ENCODE measurements at places on chromosomes 7 and 10.

- H3K36me3 ChIP-seq, result no peaks in the 10 kb centered on the region
- no peaks in the 10 kb centered on the region for H3K27me3 ChIP-seq
- no peak overlapping the region for H3K4me3 ChIP-seq
These were observed 30.9 kb upstream of the ITGB8 start for GRCh38 chr7:20299647-20300312.

DNA sequence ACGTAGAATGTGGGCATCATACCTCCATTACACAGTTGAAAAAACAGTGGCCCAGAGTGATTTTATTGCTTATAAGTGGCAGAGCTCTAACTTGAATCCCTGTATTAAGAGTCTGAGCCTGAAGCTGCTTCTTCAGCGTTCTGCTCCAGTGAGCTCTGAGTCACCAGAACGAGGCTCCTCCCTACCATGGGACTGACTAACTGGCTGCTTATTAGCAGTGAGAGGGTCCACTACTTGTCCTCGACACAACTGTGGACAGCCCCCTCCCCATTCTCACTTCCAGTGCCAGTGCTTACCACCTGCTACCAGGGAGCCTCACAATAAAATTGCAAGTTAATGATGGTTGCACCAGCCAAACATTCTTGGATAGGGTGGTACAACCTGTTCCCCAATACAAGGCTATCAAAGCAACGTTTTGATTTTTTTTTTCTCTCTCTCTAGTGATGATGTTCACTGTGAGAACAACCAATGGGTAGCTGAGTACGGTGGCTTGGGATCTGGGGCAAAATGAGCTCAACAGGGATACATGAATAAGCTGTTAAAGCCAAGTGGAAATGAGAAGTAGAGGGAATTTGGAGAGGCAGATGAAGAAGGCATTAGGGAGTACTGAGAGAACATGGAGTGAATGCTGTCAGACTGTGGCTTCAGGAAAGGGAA lies 2.7 kb upstream of the NRG3 start:
- H3K4me1 ChIP-seq, result peaks cover 20% of the 10 kb centered on the region
- no peaks in the 10 kb centered on the region for H3K36me3 ChIP-seq
- no peak overlapping the region for H3K4me3 ChIP-seq
- H3K27ac ChIP-seq, result no peak overlapping the region
- no peak for DNase-seq

DNA sequence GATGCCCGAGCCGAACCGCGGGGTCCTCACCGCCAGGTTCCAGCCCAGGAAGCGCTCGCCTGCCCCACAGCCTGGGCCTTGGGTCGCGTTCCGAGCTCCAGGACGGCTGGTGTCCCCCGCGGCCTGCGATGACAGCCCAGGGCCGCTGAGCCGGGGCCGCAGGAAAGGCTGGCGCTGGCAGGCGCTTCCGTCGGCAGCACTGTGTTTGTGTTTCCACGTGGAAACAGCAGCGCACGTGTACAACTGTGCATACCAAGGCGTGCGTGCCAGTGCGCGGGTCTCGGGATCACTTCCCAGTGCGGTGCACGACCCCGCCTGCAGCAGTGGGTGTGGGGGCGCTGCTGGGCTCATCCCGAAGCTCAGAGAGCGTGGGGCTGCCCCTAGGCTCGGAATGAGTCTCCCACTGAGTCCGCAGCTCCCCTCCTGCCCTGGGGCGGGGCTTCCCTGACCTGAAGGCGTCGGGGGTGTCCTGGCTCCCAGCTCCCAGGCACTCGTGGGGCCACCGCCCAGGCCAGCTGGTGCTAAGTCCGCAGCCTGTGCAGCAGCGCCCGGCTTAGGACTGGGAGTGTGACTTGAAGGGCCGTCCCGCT lies 17.2 kb downstream of the AP5Z1 start:
- H3K4me3 ChIP-seq, result peak overlapping the region; percentile 11
- H3K36me3 ChIP-seq, result peaks cover 35% of the 10 kb centered on the region
- no peaks in the 10 kb centered on the region for H3K27me3 ChIP-seq
- H3K27ac ChIP-seq, result peak overlapping the region; percentile 71

- no peaks in the 10 kb centered on the region for H3K4me1 ChIP-seq
- H3K27me3 ChIP-seq, result no peaks in the 10 kb centered on the region
- no peaks in the 10 kb centered on the region for H3K36me3 ChIP-seq
These were observed 5.8 kb downstream of the CPA4 start for GRCh38 chr7:130298544-130299326.

- H3K27ac ChIP-seq, result no peak overlapping the region
- H3K4me1 ChIP-seq, result no peaks in the 10 kb centered on the region
- no peaks in the 10 kb centered on the region for H3K27me3 ChIP-seq
- no peak for DNase-seq
- H3K4me3 ChIP-seq, result no peak overlapping the region
These were observed 65.9 kb downstream of the ZNF467 start for GRCh38 chr7:149707448-149707886.

DNA sequence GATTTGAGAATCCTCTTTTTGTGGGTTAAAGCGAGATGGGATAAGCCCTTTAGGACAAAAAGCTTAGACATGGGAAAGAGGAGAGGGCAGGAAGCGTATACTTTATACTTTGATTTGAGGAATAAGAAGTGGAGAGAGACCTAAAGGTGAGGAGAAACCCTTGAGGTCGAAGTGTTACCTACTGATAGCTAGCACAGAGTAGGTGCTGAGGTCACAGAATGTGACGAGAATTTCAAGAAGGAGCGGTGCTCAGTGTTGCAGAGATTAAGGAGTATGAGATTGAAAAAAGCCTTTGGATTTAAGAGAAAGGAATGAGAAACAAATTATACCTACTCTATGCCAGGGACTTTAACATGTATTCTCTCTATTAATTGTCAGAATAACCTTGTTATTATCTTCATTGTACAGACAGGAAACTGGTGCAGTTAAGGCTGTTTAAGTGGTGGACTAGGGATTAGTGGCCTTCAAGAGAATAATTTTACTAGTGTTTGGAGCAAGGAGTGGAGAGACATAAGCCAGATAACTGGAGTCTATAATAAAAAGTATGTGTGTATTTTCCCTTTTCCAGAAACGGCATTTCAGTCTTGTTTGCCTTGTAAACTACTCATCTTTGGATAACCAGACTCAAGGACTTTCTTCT lies 8.8 kb downstream of the CAPZA2 start:
- H3K36me3 ChIP-seq, result no peaks in the 10 kb centered on the region
- H3K27ac ChIP-seq, result no peak overlapping the region
- H3K4me3 ChIP-seq, result no peak overlapping the region
- peaks cover 67% of the 10 kb centered on the region for H3K4me1 ChIP-seq

DNA sequence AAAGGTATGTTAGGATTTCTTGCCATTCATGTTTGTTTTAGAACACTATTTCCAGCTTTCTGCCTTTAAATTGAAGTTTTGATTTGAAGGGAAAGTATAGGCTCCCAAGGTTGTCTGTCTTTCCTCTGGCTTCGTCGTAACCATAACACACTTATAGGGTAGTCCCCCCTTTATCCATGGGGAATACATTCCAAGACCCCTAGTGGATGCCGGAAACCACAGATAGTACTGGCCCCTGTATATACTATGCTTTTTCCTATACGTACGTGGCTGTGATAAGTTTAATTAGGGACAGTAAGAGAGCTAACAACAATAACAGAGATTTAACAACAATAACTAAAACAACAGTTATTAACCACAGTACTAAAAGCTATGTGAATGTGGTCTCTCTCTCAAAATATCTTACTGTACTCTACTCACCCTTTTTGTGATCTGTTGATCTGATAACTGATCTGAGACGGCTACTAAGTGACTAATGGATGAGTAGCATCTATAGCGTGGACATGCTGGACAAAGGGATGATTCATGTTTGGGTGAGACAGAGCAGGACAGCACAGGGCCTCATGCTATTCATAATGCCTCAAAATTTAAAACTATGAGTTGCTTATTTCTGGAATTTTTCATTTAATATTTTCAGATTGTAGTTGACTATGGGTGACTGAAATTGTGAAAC lies 273.1 kb downstream of the AUTS2 start:
- no peaks in the 10 kb centered on the region for H3K27me3 ChIP-seq
- H3K36me3 ChIP-seq, result no peaks in the 10 kb centered on the region
- H3K27ac ChIP-seq, result no peak overlapping the region
- no peak for DNase-seq

- H3K27me3 ChIP-seq, result no peaks in the 10 kb centered on the region
- no peak overlapping the region for H3K27ac ChIP-seq
- no peak for DNase-seq
These were observed 12.8 kb downstream of the MEIG1 start for GRCh38 chr10:14971867-14972448.

- H3K4me1 ChIP-seq, result no peaks in the 10 kb centered on the region
- no peak overlapping the region for H3K27ac ChIP-seq
- H3K36me3 ChIP-seq, result no peaks in the 10 kb centered on the region
- no peak overlapping the region for H3K4me3 ChIP-seq
- DNase-seq, result no peak
These were observed 84.0 kb upstream of the MYO3A start for GRCh38 chr10:25849988-25850387.

DNA sequence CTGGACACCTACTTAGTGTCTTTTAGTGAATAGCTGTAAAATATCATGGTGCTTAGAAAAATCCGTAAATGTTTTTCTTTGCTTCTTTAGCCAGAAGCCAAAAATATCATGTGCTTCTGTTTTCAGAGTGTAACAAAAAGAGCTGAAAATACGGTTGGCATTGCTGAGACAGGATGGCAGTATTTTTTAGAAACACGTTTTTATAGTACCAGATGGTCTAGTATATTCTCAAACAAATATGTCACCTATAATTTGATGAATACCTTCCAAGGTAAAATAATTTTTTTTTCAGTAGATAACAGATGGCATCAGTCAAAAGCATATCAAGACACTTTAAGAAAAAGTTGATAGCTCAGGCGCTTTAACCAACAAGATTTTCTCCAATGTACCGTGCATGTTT lies 326.6 kb downstream of the PHF14 start:
- no peak overlapping the region for H3K4me3 ChIP-seq
- H3K36me3 ChIP-seq, result no peaks in the 10 kb centered on the region
- DNase-seq, result no peak
- H3K4me1 ChIP-seq, result no peaks in the 10 kb centered on the region

- H3K27me3 ChIP-seq, result no peaks in the 10 kb centered on the region
- no peak for DNase-seq
- no peaks in the 10 kb centered on the region for H3K36me3 ChIP-seq
- no peak overlapping the region for H3K27ac ChIP-seq
- no peak overlapping the region for H3K4me3 ChIP-seq
- no peaks in the 10 kb centered on the region for H3K4me1 ChIP-seq
These were observed 213.6 kb upstream of the DPP6 start for GRCh38 chr7:153838591-153838990.

GRCh38 chr10:122234416-122234815 lies 36.7 kb upstream of the BTBD16 start:
- no peak for DNase-seq
- no peaks in the 10 kb centered on the region for H3K4me1 ChIP-seq
- H3K36me3 ChIP-seq, result no peaks in the 10 kb centered on the region
- H3K4me3 ChIP-seq, result no peak overlapping the region
- H3K27ac ChIP-seq, result no peak overlapping the region

DNA sequence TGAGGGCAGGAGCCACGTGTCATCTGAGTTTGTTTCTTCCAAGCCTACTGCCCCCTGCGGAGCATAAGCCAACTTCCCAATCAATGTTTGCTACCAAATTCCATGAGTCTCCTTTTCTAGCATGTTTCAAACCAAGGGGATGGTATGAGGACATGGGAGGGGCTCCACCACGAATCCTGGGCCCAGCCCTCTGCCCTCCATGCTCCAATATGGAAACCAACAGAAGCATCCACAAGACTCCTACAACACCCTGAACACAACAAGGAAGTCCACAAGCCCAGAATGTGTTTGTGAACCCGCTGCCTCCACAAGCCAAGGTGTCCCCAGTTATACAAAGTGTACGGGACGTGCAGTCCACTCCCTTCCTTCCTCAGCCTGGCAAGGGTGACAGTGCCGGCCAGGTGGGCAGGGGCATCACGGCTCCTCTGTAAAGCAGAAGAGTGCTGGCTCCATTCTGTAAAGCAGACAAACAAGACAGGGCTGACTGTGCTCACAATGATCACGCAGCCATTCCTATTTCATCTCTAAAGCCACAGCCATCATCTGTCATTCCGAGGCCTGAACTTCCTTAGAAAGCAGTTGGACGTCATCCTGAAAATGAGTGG lies 466.1 kb downstream of the PTPRN2 start:
- no peaks in the 10 kb centered on the region for H3K4me1 ChIP-seq
- no peak overlapping the region for H3K4me3 ChIP-seq
- H3K27me3 ChIP-seq, result no peaks in the 10 kb centered on the region
- DNase-seq, result no peak

DNA sequence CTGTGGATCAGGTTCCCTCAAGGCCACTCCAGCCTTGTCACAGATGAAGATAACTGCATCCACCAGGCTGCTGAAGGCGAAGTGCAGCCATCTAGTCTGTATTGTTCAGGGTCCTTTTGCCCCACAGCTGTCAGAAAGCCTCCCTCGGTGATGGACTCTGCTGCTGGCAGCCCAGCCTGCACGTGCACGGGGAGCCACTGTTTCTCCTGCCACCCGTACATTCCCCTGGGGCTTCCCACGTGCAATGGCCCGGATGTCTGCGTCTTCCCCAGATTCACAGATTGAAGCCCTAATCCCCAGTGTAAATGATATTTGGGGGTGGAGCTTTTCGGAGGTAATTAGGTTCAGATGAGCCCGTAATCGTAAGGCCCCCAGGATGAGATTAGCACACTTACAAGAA lies 46.6 kb upstream of the VIPR2 start:
- no peak overlapping the region for H3K27ac ChIP-seq
- H3K4me3 ChIP-seq, result no peak overlapping the region
- H3K27me3 ChIP-seq, result no peaks in the 10 kb centered on the region
- peaks cover 7% of the 10 kb centered on the region for H3K4me1 ChIP-seq
- no peak for DNase-seq
- no peaks in the 10 kb centered on the region for H3K36me3 ChIP-seq

DNA sequence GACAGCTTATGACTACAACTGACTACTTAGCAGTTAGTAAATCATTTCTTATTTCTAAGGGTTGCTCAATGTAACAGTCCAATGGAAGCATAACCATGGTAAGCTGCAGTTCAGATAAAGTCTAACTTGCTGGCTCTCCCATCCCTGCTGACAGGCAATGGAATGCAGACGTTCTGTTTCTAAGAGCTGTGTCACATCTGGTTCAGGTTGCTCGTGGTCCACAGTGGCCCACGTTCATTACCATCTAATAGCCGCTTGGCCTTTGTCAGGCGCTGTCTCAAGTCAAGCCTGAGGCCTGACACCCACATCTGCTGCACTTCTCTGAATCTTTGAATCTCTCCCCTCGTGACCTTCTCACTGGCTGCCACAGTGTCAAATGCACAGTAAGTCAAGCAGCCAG lies 240.8 kb downstream of the FGFR2 start:
- no peak overlapping the region for H3K4me3 ChIP-seq
- no peaks in the 10 kb centered on the region for H3K36me3 ChIP-seq
- no peaks in the 10 kb centered on the region for H3K27me3 ChIP-seq
- no peaks in the 10 kb centered on the region for H3K4me1 ChIP-seq
- DNase-seq, result no peak

GRCh38 chr7:10888861-10889260 lies 84.8 kb upstream of the PHF14 start:
- H3K27ac ChIP-seq, result no peak overlapping the region
- DNase-seq, result no peak
- H3K4me3 ChIP-seq, result no peak overlapping the region
- H3K27me3 ChIP-seq, result no peaks in the 10 kb centered on the region
- no peaks in the 10 kb centered on the region for H3K4me1 ChIP-seq
- no peaks in the 10 kb centered on the region for H3K36me3 ChIP-seq
